ENCODE measurements at places on chromosomes 1 and 21.

- no peak for DNase-seq
Measured at GRCh38 chr1:228332797-228333738, 73.6 kb downstream of the TRIM11 start.

DNA sequence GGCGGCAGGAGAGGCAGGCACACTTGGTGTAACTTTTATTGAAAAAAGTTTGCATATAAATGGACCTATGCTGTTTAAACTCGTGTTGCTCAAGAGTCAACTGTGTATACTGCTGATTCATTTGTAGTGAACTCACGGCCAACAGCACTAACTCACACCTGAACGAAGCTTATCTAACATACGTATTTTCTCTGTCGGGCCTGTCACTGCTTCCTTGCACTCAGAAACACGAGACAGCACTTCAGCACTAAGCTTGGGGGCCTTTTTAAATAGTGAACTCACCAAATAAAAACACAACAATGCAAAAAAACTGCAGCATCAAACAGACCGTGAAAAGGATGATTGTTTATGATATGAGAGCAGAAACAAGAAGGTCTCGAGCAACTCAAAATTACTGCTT lies 58.9 kb upstream of the NEK2 start:
- DNase-seq, result no peak

DNA sequence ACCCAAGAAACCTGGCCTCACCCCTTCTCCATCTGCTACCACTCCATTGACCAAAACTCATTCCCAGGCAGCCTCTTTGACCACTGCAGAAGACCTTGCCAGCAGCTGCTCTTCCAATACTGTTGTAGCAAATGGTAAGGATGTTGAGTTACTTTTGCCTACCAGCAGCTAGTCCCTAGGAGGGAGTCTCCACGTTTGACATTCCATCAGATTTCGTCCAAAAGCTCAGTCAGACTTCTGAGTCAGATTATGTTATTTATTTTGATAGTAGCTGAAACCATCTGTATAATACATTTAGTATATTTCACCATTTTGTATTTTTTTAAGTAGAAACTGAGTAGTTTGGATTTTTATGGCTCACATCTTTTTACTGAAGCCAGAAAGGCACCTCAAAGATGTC lies 51.5 kb upstream of the WNT2B start:
- no peak for DNase-seq

DNA sequence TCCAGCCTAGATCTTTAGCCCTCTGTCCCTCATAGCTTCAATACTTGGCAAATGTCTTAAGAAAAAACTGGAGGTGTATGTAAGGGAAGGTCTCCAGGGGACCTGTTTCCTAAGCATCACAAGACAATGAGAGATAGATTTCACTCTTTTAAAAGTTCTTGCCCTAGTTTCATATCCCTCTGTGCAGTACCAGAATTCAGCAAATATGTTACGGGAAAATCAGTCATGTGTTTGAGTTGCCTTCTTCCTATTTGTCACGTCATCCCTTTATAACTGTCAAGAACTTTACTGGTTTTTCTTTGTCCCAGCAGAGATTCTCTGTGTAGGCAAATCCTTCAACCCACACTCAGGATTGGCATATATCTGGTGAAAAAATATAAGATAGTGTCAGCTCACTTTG lies 32.3 kb downstream of the DNASE2B start:
- no peak for DNase-seq

DNA sequence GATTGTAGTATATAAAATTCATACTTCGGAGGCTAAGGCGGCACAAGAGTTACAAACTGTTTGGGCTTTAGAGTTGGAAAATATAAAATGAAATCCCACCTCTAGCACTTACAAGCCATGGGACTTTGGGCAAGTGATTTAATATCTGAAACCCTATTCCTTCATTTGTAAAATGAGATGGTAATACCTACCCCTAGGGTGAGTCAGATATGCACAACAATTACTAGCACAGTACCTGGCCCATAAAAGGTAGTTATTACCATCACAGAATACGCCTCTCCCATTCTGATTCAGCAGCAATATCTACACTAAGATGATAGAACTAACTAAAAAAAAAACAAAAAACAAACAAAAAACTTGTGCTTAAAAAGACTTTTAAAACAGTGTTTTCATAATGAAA lies 3.5 kb downstream of the KLHL12 start:
- DNase-seq, result no peak

- no peak for DNase-seq
Measured at GRCh38 chr1:22912311-22912710, 60.4 kb downstream of the LACTBL1 start.

DNA sequence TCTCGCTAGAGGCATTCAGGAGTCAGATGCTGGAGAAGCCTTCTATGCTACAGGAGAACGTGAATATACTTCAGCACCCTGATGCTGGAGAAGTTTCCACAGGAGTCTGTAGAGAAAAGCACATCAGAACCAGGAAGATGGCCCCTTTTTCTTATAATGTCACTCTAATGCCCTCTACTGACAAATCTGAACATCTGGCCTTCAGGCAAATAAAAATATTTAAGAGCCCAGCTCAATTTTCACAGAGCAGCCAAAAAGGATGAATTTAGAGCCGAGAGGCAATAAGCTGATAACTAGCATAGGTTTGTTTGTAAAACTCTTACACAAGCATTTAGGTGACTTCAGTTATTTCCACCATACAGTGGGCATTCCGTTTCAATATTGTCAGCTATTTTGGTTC lies 3.8 kb upstream of the RRP15 start:
- DNase-seq, result no peak
